ENCODE measurements at places on chromosomes 3 and 15.

DNA sequence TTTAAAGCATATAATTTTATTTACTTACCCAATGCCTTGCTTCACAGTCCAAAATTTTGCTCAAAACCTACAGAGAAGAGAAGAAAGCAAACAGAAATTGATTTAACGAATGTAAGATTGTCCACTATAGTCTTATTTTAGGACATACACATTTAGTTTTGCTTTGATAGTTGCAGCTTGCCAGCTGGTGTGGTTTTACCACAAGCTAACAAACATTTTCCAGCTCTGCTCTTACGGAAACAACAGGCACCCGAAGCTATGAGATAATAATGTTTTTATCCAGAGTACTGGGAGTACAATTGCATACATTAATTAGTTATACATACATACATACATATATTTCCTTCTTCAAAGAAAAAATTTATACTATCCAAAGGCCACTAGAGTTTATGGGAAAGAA is 10.4 kb downstream of the BCL6 start:
- no peak for DNase-seq

DNA sequence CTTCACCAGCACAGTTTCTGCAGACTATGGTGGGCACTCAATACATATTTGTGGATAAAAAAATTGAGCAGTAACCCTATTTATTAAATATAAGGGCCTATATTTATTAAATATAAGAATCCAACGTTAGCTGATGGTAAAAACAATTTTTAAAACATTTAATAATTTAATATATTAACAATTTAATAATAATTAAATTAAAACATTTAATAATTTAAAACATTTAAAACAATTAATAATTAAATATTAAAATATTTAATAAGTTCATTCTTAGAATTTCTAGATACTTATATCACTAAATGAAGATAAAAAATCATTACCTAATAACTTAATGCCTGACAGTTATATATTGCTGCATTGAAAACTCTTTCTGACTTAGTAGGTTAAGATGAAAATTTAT is 880.2 kb upstream of the EPHA6 start:
- no peak for DNase-seq

DNA sequence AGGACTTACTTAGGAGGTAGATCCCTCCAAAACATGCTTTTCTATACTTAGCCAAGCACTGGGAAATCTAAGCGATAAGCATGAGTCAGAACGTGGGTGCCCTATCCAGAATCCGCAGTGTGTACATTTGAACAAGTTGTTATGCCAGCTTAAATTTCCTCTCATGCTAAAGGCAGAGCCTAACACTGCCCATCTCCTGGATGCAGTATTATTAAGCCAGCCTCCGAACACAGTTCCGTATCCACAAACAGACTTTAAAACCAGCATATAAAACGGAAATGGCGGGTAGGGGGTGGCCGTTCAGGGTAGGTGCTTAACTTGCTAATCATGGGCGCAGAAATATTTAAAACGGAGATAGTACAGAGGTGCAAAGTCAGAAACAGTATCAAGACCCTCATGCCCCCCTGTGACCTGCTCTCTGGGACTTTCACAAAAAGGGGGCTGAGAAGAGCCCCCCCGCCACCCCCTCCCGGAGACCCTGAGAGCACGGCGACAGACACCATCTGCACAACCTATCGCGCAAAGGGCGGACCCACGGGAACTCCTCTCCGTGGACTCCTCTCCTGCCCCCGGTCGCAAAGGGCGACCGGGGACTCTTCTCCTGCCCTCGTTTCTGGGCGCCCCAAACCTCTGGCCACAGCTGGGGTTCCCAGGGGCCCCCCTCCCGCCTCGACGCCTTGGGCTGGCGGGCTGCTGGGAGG is 889 bp upstream of the LRRIQ4 start:
- peak; percentile 81 for DNase-seq

- peak; percentile 9 for DNase-seq
These were observed 9.5 kb downstream of the RPSA start for GRCh38 chr3:39415983-39416382.

- DNase-seq = no peak
These were observed 20.1 kb downstream of the ZNF80 start for GRCh38 chr3:114217266-114217665.

- DNase-seq = peak; percentile 86
These were observed 78.3 kb downstream of the NAALADL2 start for GRCh38 chr3:174937478-174937877.

DNA sequence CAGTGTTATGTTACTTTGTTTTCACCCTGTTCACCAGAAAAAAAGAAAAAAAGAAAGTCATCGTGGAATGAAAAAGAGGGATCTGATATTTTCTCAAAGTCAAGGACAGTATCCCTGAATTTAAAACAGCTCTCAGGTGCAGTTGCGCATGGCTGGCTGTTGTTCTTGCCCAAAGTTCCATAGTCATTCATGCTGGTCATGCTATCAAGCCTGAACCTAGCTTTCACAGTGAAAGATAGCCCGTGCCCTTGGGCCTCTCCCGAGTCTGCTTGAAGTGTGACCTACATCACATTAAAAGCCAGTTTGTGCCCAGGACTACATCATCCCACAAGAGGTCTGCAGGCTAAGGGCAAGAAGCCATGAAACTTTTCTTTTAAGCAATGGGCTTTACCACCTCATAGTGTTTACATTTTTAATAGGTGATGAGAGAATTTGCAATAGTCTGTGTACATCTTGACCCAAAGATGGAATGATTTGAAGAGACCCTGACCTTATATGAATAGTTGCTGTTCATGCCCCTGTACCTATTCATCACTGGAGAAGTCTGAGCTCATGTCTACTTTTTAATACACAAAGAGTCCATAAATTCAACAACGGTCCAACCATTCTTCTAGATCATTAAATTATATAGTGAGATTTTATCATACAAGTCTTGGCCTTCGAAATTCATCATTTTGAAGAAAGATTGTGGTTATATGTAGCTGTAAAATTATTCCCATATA is 522.5 kb upstream of the MCTP2 start:
- DNase-seq = no peak

- DNase-seq = no peak
These were observed 70.0 kb downstream of the LPP start for GRCh38 chr3:188223936-188224335.

DNA sequence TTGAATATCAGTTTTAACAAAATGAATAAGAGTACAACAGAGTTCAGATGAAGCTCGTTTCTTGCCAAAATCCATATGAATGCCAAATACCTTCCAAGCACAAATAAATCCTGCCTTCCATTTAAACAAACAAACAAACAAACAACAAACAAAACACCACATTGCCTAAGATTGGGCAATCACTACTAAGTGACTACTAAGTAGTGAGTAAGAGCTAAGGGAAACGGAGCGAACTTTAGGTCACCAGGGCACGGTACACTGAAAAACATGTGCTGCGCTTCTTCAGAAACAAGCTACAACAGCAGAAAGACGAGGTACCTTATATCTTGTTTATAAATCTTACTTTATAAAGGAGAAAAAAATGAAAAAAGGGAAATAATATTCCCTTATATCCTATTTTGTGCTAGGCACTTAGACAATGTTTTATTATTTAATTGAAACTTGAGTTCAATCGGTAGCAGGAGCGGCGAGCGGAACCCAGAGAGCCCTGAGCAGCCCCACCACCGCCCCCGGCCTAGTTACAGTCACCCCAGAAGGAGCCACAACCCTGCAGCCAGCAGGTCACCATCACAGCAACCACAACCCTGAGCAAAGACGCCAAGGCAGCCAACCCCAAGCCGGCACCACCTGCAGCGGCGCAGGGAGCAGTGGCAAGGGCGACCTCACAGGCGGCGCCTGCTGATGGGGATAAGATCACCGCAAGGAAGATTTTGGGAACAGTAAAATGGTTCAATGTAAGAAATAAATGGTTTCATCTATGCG is 216.9 kb downstream of the ZBTB20 start:
- DNase-seq = no peak

DNA sequence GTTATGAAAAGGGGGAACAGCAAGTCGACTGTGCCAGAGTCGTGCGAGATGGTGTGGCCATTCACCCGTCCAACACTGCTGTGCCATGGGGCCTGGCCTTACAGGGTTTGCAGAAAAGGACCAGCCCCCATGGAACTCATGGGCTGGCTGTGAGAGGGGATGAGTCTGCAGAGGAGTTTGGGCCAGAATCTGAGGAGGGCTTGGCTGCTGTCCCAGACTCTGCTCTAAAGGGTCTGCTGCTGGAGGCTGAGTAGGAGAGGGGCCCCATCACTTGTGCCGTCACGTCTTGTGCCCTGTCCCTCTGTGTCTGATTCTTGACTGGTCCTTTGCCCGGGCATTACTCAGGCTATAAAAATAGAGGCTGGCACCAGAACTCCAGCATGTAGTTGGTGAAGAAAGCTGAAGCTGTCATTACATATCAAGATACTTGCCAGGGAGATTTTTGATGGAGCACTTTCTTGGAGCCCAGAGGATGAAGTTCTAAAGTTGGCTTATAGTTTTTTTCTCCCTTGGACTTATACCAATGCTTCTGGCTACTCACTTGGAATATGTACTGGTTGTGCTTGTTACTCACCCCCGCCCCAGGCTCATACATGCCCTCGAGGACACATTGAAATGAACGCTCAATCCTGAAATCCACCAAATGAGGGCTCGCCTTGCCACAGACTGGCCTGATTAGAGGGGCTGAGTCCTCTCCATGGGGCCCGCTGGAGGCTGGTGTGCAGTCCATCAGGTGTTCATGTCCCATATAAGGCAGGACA is 10.2 kb downstream of the PXYLP1 start:
- DNase-seq = peak; percentile 22

DNA sequence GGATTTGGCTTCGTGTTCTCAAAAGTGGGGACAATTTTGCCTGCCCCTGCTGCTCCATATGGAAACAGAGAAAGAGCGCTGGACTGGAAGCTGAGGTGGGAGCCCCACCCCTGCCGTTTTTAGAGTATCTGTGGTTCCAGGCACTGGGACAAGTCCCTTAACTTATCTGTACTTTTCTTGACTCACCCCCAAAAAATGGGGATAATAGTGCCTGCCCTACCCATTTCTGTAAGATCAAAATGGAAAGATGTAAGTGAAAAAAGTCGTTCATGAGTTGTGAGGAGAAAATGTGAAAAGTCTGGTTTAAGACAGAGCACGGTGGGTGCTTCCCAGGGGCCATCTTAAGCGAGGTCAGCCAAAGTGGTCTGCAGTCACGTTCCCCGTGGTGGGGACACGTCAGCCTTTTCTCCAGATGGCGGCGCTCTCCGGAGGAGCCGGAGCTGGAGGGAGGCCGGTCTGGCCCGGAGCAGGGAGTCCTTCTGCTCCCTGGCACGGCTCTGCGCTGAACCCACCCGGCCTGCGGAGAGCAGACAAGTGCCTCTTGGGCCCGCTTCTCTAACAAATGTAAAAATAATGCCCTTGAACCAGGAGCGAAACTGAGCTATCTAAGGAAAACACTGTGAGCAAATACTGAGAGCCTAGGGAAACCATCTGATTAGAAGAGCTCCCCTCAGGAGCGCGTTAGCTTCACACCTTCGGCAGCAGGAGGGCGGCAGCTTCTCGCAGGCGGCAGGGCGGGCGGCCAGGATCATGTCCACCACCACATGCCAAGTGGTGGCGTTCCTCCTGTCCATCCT is at the start of gene CLDN18:
TSS of gene CLDN18 (plus strand) at position 690 of the 797 bp plus-strand sequence. CDS start at position 751, 61 bp downstream.
- DNase-seq = no peak

DNA sequence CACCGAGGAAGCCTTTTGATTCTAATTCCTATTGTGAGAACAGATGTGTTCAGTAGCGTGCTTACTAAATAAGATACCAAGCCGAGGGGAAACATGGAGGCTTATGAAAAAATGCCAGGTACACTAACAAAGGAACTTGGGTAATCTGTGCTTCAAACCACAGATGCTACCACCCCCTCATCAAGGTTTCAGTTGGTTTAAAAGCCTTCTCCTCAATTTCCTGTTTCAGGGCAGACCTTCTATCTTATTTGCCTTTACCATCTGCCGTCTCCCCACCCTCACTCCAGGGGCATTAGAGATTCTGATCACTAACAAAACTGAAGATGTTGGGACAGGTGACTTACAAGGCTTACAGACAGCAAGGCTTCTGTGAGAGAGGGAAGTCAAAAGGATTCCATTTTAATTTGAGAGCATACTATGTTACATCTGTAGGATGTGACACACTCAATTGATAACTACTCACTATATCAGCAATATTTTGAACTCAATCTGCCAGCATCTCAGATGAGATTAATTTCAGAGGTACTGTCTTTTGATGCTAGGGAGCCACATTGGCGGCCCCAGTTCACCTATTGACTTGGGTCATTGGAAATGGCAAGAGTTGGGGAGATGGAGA is 60.6 kb upstream of the PLCL2 start:
- DNase-seq = no peak

- DNase-seq = peak; percentile 78
These were observed 55.3 kb downstream of the CCDC33 start for GRCh38 chr15:74291101-74292071.

- no peak for DNase-seq
These were observed 19.9 kb downstream of the SHOX2 start for GRCh38 chr3:158086361-158086760.

- no peak for DNase-seq
These were observed 57.4 kb upstream of the ULK4 start for GRCh38 chr3:42019144-42019952.

DNA sequence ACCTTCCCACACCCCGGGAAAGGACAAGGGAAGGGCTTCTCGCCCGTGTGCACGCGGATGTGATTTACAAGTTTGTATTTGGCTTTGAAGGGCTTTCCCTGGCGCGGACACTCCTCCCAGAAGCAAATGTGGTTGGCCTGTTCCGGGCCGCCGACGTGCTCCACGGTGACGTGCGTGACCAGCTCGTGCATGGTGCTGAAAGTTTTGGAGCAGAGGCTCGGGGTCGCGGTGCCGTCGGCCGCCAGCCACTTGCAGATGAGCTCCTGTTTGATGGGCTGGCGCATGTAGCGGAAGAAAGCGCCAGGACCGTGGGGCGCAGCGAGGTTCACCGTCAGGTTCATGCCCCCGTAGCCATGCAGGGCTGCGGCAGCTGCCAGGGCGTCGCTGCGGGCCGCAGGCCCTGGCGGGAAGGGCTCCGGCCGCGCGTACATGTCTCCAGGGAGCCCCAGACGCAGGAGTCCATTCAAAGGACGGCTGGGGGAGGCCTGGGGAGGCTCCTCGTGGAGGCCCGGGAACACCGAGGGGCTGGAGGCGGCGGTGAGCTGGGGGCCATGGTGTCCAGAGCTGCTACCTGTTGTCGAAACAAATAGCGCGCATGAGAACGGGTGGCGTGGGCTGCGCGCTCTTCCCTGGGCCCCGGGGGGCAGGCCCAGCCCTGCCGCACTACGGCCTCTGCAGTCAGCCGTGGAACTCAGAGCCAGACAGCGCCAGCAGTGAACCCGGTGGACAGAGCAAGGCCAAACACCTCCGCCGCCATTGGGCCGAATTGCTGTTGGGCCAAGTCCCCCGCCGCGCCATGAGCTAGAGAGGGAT is 10.2 kb downstream of the ZIC4 start:
- no peak for DNase-seq

GRCh38 chr3:173583496-173583895 is 186.0 kb downstream of the NLGN1 start:
- no peak for DNase-seq

- DNase-seq = peak; percentile 34
These were observed 627 bp downstream of the NT5DC2 start for GRCh38 chr3:52532838-52533622.

- no peak for DNase-seq
These were observed 34.1 kb downstream of the MASP1 start for GRCh38 chr3:187257471-187257870.

GRCh38 chr3:57978316-57978715 is 29.9 kb upstream of the FLNB start:
- DNase-seq = peak; percentile 58
